ENCODE measurements at places on chromosomes 11 and 22.

DNA sequence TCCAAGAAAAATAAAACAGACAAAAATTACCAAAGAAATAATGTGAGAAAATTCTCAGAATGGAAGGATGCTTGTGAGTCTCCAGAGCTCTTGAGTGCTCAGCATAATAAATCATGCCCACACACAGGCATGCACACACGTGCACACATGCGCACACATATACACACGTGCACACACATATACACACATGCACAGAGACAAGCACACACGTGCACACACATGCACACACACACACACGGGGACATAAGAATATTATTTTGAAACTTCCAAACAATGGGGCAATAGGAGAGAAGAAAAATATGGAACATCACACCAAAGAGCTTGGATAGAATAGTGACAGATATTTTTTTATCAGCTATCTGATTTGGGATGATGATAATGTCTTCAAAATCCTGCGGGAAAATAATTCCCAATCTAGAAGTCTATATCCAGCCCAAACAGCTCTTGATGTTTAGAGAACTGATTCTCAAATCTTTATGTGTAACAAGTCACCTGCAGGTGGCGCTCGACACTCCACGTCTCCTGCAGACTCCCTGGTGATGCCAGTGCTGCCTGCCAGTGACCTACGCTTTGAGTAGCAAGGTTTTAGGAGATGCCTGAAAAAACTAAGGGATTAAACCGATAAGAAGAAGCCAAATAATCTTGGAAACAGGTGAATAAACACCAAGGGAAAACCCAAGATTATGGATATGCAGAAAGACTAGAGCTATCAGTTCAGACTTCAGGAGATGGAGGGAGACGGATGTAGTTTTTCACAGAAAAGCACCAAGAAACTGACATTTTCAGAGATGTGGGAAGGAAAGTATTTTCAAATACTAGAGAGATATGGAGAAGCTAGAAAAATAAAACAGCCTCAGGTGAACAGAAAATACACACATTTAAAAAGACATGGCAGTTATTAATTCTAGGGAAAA is 743.6 kb downstream of the ETS1 start:
- DNase-seq, result peak; percentile 7

GRCh38 chr11:112285841-112286311 is 25.2 kb upstream of the PLET1 start:
- no peak for DNase-seq

DNA sequence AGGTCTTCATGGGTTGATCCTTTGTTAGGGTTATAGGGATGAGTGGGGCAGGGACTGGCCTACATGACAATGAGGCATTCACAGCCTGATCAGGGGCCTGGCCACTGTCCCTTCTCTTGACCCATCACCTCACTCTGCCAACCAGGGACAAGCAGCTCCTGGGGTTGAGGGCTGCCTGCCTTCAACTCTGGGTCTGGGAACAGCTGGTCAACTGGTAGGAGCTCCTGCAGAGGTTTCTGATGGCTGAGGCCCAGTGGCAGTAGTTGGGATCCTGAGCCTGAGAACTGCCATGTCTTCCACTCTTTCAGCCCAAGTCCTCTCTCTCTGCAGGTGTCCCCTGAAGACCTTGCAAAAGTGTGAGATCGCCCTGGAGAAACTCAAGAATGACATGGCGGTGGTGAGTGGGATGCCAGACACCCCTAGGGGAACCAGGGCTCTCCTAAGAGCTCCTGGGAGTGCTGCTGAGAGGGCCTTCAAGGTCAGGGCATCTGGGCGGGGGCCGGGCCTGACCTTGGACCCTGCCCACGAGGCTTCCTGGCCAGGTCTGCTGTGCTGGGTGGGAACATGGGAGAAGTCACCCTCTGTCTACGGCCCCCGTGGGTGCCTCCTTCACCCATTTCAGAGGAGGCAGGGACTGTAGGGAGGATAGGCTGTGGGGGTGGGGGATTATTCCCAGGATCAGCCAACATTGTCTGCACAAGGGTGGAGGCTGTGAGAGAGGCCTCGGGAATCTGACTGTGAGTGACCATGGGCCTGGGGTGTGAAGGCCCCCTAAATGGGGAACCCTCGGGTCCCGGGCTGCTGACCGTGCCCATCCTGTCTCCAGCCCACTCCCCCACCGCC is 76.8 kb downstream of the MED15 start:
- no peak for DNase-seq

GRCh38 chr11:64864135-64864472 is 14.3 kb downstream of the EHD1 start:
- DNase-seq, result no peak

DNA sequence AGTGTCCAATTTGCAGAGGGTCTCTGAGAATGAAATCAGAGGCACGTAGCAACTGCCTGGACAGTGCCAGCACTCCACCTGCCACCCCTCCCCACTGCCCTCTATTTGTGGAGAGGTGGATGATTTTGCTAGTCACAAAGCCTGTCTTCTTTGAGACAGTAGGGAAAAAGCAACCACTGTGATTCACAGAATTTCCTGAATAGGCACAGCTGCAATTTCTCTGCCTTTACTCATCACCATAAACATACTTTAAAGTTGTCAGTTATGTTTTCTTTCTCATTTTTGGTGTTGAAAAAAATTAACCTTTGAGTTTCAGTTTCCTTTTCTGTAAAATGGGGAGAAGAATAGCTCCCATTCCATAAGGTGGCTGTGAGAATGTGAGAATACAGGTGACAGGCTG is 134.3 kb downstream of the TEAD1 start:
- DNase-seq, result no peak

- no peak for DNase-seq
Observed at GRCh38 chr11:96815236-96815635, 425.4 kb downstream of the JRKL start.

- DNase-seq, result no peak
Observed at GRCh38 chr22:20792966-20793728, 19.2 kb downstream of the SERPIND1 start.

- no peak for DNase-seq
Observed at GRCh38 chr11:58227956-58228615, 632 bp downstream of the OR10Q1 start.

- no peak for DNase-seq
Observed at GRCh38 chr22:30523646-30524489, 18.4 kb upstream of the SEC14L4 start.

GRCh38 chr11:6328321-6328720 is 8.0 kb upstream of the CAVIN3 start:
- no peak for DNase-seq

DNA sequence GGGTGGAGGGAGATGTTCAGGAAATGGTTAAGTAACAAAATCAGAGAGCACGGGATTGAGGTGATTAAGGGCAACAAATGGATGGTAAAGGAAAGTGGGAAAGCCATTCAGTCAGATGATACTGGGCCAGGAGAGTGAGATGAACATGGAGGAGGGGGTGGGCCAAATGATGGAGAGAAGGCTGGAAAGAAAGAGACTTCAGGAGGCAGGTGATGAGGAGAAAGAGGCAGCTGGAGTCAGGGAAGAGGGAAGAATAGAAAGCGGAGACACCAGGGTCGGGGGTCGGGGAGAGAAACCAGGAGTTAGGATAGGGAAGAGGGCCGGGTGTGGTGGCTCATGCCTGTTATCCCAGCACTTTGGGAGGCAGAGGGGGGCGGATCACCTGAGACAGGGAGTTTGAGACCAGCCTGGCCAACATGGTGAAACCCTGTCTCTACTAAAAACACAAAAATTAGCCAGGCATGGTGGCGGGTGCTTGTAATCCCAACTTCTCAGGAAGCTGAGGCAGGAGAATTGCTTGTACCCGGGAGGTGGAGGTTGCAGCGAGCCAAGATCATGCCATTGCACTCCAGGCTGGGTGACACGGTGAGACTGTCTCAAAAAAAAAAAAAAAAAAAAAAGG is 4.7 kb upstream of the KDM2A start:
- no peak for DNase-seq

DNA sequence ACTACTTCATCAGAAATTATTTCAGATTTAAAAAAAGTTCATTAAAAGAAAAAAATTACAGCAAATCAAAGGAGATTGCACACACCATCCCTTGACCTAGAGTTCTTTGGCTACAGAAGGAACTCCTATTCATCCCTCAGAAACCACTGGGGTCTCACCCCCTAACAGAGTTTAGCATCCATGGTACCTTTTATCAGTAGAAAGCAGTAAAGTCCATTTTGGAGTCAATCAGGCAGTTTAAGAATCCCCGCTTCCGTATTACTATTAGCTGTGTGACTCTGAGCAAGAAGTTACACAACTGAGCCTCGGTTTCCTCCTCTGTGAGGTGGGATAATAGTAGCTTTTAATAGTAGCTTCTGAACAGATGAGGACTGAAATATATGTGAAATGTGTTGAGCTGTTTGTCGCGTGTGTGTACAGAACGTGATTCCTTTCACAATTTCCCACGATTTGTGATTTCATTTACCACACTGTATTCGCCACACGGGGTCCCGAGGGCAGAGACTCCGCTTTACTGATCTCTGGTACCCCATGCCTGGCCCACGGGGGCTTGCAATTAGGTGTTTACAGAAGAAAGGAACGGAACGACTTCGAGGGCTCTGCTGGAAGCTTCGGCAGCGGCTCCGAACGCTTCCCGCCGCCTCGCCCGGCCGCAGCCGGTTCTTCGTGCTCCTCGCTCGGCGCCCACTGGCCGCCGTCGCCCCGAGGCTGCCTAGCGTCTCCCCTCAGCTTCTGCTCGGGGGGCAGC is 72.5 kb upstream of the ZBED5 start:
- DNase-seq, result no peak

GRCh38 chr22:37659897-37660708 is 1.6 kb downstream of the PDXP start:
- no peak for DNase-seq

- no peak for DNase-seq
Observed at GRCh38 chr22:19775496-19776325, 15.1 kb downstream of the TBX1 start.

DNA sequence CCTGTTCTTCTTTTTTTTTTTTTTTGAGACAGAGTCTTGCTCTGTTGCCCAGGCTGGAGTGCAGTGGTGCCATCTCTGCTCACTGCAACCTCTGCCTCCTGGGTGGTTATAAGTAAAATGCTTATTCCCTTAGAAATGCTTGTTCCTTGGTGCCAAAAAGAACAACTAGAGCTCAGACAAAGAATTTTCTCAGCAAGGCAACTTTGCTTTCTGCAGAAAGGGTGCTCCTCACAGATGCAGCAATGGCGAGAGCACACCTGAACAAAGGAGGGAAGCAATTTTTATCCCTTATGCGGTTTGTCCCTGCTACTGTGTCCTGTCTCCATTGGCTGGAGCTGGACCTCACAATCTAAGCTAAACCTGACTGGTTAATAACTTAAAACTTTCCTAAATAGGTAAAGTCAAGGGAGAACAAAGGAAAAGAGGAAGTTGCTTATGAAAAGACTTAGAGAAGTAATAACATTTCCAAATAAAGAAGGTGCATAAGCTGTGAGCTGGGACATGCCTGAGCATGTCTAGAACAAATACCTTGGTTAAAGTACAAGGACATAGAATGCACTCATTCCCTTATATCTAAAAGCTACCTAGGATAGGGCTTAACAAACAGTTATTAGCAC is 90.0 kb upstream of the PRR5 start:
- DNase-seq, result no peak

GRCh38 chr22:29476116-29476515 is 3.9 kb upstream of the NEFH start:
- no peak for DNase-seq

GRCh38 chr11:16881074-16881709 is 133.0 kb downstream of the PLEKHA7 start:
- no peak for DNase-seq

- DNase-seq, result peak; percentile 57
Observed at GRCh38 chr22:43080616-43081015, 8.6 kb downstream of the TTLL1 start.

DNA sequence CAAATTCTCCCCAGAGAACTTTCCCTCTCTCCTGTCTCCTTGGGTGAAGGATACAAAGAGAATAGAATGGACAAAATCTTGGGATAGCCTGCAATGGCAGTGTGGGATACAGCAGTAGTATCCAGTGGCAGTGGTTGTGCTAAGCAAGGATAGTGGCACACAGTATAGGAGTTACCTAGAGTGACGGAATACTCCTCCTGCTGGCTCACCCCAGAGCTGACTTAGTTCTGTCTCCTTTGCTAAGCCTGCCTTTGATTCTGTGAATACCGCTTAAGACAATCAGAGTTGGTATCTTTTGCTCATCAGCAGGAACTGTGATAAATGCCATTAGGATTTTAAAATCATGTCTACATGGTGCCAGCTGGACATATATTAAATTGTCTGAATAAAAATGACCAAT is 404.3 kb downstream of the JRKL start:
- DNase-seq, result no peak

DNA sequence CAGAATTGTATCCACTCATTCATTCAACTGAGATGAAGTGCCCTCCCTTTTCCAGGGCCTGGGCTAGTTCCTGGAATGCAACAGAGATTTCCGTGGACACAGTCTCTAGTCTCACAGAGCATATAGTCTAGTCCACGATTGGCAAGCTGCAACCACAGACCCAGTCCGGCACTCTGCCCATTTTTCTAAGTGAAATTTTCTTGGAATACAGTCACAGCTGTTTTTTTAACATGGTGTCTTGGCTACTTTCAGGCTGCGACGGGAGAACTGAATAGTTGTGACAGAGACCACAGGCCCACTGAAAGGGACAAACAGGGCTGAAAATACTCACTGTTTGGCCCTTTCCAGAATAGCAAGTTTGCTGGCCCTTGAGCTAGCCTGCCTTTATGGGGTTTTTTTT is 29.2 kb downstream of the ALG12 start:
- DNase-seq, result no peak

- DNase-seq, result peak; percentile 13
Observed at GRCh38 chr11:19777377-19778102, 64.9 kb downstream of the NAV2 start.

DNA sequence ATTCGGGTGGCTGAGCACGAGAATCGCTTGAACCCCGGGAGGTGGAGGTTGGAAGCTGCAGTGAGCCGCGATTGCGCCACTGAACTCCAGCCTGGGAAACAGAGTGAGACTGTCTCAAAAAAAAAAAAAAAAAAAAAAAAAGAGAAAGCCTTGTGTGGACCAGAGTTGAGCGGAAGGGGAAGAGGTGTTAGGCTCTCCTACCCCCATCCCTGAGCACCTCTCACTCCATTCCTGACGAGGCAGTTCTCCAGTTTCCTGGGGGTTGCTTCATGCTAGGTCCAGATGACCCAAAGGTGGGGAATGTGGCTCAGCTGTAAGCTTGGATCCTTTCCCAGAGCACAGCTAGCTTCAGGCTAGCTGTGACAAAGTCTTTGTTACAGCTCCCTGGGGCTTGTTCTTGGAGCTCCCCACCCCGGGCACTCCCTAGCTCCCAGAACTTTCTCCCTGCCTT is 8.8 kb upstream of the DNAL4 start:
- DNase-seq, result peak; percentile 53

DNA sequence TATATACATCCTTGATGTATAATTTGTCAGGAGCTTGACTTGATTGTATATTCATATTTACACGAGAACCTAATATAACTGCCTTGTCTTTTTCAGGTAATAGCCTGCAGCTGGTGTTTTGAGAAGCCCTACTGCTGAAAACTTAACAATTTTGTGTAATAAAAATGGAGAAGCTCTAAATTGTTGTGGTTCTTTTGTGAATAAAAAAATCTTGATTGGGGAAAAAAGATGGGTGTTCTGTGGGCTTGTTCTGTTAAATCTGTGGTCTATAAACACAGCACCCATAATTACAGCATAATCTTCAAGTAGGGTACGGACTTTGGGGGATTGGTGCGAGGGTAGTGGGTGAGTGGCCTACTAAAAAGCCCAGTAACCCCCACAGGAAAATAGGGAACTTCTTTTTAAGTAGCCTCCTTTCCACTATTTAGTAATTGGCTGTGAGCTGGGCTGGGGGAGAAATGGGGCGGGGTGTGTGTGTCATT is 7.5 kb downstream of the MALAT1 start:
- DNase-seq, result no peak

GRCh38 chr11:44506375-44507016 is 59.0 kb upstream of the CD82 start:
- no peak for DNase-seq

GRCh38 chr11:5129457-5129877 is 8.7 kb downstream of the OR52A5 start:
- DNase-seq, result no peak

All from HepG2 (cell line).